GM06990 (cell line): ENCODE measurements at places on chromosomes 1 and 21.

DNA sequence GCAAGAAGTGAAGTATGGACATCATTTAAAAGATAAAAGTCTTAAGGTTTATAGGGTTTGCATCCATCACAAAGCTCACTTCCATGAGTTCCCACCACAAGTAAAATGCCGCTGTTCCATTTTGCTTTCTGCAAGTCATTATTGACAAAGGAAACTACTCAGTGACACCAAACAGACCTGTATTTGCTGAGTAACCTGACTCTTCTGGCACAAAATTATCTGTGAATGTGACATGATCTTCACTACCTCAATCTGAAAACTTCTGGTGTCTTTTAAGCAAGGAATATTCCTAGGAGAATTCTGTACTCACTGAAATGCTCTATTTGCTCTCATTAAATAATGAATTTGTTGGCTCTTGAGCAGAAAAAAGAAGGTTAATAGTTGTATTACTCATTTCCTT, 1077.4 kb upstream of the ADGRL4 start:
- DNase-seq, result no peak

- no peak for DNase-seq
These were observed 4.1 kb downstream of the ABCD3 start for GRCh38 chr1:94422115-94422820.

GRCh38 chr1:221961532-221962292, 219.8 kb upstream of the DUSP10 start:
- no peak for DNase-seq

DNA sequence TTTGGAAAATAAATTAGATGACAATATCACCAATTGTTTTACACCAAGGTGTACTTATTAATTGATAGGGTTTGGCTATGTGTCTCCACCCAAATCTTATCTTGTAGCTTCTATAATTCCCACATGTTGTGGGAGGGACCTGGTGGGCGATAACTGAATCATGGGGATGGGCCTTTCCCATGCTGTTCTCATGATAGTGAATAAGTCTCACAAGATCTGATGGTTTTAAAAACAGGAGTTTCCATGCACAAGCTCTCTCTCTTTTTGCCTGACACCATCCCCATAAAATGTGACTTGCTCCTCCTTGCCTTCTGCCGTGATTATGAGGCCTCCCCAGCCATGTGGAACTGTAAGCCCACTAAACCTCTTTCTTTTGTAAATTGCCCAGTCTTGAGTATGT, 131.0 kb upstream of the LMO4 start:
- DNase-seq, result no peak

GRCh38 chr1:157105988-157106812, 6.6 kb upstream of the ETV3L start:
- DNase-seq, result peak; percentile 60

GRCh38 chr1:111420377-111420776, 7.2 kb downstream of the OVGP1 start:
- no peak for DNase-seq

GRCh38 chr1:217149791-217150190, 426.6 kb upstream of the ESRRG start:
- DNase-seq, result no peak

DNA sequence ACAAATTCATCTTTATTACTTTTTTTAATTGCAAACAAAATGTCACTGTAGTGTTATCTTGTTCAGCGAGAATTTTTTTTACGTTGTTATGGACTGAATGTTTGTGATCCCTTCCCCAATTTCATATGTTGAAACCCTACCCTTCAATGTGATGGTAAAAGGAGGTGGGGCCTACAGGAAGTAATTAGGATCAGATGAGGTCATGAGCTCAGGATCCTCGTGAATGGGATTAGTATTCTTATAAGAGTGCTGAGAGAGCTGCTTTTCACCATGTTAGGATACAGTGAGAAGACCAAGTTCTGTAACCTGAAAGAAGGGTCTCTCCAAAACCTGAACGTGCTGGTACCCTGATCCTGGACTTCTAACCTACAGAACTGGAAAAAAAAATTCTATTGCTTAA, 646.0 kb upstream of the TMPRSS15 start:
- DNase-seq, result no peak
